PC-9 (cell line): ENCODE measurements at places on chromosomes 16 and 17.

DNA sequence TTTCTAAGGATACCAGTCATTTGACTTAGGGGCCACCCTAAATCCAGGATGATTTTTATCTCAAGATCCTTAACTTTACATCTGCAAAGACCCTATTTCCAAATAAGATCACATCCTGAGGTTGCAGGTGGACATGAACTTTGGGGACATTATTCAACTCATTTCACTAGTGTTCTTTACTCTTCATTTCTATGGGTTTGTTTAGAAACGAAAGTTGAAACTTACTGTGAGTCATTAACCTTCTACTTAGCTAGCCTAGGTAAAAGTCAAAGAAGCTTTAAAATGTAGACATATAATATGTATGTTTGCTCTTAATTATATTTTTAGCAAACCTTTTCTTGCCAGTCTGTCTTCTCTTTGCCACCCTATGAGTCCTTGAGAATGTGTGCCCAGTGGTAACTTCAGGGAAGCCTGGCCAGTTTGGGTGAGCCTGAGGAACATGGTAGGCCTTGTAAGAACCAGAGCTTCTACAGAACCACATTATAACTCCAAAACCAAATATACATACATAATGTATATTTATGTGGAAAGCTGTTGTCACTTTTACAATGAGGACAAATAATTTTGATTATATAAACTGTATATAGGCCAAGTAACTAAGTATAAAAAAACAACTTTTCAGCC, 38.4 kb downstream of the BPTF start:
- no peak for DNase-seq

- DNase-seq, result no peak
Measured at GRCh38 chr16:49312389-49312985, 30.8 kb upstream of the CBLN1 start.

DNA sequence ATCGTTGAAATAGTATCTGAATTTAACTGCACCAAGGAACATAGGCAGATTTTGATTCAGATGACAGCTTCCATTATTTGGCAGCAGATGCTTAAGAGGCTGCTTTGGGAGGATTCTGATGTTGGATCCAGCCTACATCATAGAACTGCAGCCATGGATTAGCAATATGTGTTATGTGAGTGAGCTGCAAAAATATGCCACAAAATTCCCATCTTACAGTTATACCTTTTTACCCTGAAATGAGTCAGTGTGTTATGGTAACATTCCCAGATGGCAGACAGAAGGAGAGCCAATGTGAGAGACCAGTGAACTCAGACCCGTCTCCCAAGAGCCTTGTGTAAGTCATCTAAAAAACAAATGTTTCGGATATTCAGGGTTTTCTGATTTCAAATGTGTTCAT, 206.1 kb downstream of the CDH13 start:
- DNase-seq, result no peak

- no peak for DNase-seq
Measured at GRCh38 chr17:71548540-71549190, 572.2 kb upstream of the SOX9 start.

- no peak for DNase-seq
Measured at GRCh38 chr16:24150282-24150681, 105.9 kb upstream of the CACNG3 start.

- DNase-seq, result no peak
Measured at GRCh38 chr16:80341263-80341662, 199.5 kb upstream of the DYNLRB2 start.

GRCh38 chr16:87555647-87556046, 46.7 kb upstream of the JPH3 start:
- DNase-seq, result no peak

- DNase-seq, result no peak
Measured at GRCh38 chr16:70766176-70766575, 34.8 kb downstream of the VAC14 start.
